Activated naive CD8-positive, alpha-beta T cell treated with anti-CD3 and anti-CD28 coated beads, Interleukin-2, amount 10 ng/mL, durations not matched to agents 7 days and 5 days (primary cell): ENCODE measurements at places on chromosomes 2 and 18.

DNA sequence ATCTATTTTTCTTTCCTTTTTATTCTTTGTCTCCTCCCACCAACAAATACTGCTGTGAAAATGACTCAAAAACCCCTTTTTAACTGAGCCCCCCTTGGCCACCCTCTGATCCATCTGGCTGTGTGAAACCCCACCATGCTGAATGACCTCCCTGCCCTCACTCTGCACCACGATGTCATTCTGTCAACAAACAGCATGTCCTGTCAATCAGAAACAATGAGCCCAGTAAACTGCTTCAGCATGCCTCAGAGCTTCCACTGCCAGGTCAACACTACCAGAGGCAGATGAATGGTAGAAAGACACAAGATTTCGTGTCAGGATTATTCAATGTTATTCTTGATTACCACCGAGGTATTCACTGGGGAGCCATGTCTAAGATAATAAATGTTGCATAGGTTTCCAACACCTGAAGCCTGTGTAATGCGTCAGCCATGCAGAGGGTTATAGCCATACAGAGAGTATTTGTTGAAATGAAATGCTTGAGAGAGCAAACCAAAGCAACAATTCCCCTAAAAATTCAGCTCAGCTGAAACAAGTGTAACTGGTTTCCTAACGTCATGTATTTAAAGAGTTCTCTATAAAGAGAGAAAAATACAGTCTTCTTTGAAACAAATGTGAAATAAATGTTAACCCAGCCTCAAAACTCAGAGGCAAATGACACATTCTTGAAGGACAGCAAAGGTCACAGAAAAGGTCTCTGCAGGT, 76.7 kb downstream of the LRP2 start:
- H3K4me1 ChIP-seq = no peaks in the 10 kb centered on the region
- no peaks in the 10 kb centered on the region for H3K36me3 ChIP-seq
- H3K4me3 ChIP-seq = no peak overlapping the region
- DNase-seq = no peak
- no peak overlapping the region for H3K27ac ChIP-seq

DNA sequence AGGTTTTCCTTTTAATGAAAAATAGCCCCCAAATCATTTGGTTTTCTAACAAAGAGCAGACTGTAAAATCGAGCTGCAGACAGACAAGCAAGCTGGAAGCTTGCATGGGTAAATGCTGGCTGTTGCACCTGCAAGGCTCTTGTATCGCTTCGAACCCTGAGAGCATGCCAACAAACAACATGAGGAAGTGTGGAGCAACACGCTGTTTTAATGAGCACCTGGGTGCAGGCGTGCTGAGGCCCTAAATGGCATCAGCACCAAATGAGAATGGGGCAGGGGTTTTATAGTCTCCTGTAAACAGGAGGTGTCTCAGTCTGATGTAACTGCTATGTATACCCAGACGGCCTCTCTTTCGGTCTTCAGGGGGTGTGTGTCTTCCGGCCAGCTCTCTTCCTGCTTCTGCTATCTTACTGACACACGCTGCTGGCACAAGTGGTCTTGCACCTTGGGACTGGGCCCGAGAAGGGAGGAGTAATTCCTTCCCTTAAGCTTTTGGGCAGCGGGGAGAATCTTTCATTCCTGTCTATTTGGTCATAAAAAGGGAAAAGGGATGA, 31.9 kb upstream of the CDH2 start:
- no peaks in the 10 kb centered on the region for H3K36me3 ChIP-seq
- DNase-seq = no peak
- peaks cover 3% of the 10 kb centered on the region for H3K27me3 ChIP-seq
- H3K4me3 ChIP-seq = no peak overlapping the region
- H3K4me1 ChIP-seq = peaks cover 6% of the 10 kb centered on the region
- H3K27ac ChIP-seq = no peak overlapping the region

GRCh38 chr2:74857725-74858124, 23.8 kb downstream of the HK2 start:
- H3K36me3 ChIP-seq = peaks cover 26% of the 10 kb centered on the region
- H3K27me3 ChIP-seq = no peaks in the 10 kb centered on the region
- DNase-seq = no peak
- H3K4me3 ChIP-seq = no peak overlapping the region

GRCh38 chr18:136433-136832, 21.9 kb upstream of the USP14 start:
- DNase-seq = no peak
- peaks cover 3% of the 10 kb centered on the region for H3K4me1 ChIP-seq
- H3K27me3 ChIP-seq = no peaks in the 10 kb centered on the region
- no peak overlapping the region for H3K4me3 ChIP-seq
- no peak overlapping the region for H3K27ac ChIP-seq

DNA sequence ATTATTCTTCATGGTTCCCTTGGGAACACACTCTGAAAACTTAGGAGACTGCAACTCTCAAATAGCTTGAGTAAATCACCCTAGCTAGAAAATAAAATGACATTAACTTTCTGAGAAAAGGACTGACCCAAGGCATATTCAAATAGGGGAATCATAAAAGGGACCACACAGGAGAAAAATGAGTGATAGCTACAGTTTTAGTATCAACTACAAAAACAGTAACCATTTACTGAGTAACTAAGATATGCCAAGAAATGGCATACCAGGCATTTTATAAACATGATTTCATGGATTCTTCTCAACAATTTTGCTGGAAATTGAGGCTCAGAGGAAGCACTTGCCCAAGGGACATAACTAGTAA, 84.5 kb downstream of the AFF3 start:
- H3K4me3 ChIP-seq = no peak overlapping the region
- H3K36me3 ChIP-seq = no peaks in the 10 kb centered on the region
- no peak overlapping the region for H3K27ac ChIP-seq
- peaks cover 9% of the 10 kb centered on the region for H3K4me1 ChIP-seq
- peaks cover 7% of the 10 kb centered on the region for H3K27me3 ChIP-seq

DNA sequence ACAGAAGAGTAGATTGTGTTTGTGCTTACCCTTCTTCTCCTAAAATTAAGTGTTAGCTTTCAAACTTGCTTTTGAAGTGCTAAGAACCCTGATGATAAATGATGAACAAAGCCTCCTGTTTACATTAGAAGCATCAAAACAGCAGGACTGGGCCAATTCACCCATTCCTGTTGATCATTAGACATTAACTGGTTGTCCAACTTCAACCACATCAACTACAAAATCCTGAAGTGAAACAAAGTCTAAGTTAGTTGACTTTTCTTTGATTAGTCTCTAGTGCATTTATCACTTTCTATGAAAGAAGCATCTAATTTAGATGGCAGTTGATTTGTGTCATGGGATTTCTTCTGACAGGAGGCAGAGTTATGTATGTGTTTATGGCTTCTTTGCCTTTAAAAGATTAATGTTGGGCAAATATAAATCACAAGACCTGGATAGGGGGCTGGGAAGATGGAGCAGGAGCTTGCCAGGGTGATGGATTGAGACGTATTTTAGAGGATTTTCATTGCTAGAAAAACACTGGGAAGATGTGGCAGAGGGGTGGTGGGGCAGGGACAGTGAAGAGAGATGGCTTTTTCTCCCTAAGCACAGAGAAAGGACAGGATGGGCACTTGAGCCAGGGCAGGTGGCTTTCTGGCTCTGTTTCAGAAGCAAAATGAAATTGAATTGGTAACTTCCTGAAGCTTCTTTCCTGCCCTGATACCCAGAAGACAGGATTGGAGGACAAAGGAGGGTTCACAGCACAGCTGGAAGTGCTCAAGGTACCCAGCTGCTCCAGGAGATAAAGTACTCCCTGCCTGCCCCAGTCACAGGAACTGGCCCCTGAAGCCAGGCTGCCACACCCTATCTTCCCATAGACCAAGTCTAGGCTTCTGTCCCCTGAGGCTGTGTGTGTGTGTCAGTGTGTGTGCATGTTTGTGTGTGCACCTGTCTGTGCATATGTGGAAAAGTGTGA, 20.5 kb downstream of the GYPC start:
- no peaks in the 10 kb centered on the region for H3K27me3 ChIP-seq
- no peak overlapping the region for H3K4me3 ChIP-seq
- peaks cover 71% of the 10 kb centered on the region for H3K36me3 ChIP-seq
- H3K4me1 ChIP-seq = peaks cover 16% of the 10 kb centered on the region

DNA sequence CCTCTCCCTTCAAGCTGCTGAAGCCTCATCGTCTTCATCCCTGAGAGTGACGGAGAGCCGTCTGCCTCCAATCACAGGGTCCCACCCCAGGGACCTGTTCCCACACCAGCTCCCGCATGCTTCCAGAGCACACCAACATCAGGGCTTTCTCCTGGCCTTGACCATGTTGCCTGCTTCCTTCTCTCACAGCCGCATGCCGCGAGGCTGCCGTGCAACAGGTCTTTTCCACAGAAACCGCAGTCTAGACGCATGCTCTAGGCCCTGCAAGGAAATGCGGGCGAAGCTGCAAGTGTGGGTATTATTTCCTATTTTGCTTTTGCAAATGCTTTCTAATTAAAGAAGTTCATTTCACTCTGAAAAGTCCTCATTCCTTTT, 277.8 kb downstream of the EIPR1 start:
- no peak for DNase-seq
- peaks cover 8% of the 10 kb centered on the region for H3K4me1 ChIP-seq
- H3K36me3 ChIP-seq = no peaks in the 10 kb centered on the region
- H3K27ac ChIP-seq = no peak overlapping the region
- H3K4me3 ChIP-seq = no peak overlapping the region
- peaks cover 22% of the 10 kb centered on the region for H3K27me3 ChIP-seq

GRCh38 chr2:171530378-171530777, 8.1 kb downstream of the CYBRD1 start:
- no peak overlapping the region for H3K27ac ChIP-seq
- H3K36me3 ChIP-seq = no peaks in the 10 kb centered on the region
- no peak for DNase-seq
- no peaks in the 10 kb centered on the region for H3K4me1 ChIP-seq

DNA sequence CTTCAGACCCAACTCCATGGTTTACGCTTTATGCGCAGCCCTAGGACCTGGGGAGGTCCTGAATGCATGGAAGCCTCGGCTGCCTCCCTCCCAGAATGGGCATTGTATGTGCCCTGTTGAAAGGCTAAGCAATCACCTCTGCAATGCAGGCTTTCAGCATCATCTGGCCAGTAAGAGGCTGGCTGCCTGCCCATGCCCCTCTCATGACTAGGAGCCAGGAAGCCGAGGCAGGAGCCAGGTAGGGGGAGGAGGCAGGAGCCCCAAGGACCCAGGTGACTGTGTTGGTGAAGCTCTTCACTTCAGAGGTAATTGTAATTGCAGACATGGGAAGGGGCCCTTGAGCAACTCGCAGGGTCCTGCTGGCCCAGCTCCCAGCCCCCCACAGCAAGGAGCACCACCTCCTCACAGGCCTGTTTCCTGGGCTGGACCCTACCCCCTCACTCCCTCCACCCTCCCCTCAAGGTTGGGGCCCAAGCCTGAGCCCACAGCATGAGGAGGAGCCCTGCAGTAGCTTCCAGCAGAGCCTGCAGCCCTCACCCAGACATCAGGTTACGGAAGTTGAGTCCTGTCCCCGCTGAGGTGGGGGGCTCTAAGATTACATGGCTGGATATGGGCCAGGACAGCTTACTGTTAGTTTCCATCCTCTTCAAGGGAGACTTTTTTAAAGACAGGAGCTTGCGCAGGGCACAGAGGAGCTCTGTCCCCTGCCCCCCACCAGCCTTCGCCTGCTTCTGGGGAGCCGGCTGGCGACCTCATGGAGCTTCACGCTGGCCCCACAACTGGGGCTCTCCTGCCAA, 21.9 kb downstream of the CRACDL start:
- no peak for DNase-seq
- no peak overlapping the region for H3K4me3 ChIP-seq
- peaks cover 21% of the 10 kb centered on the region for H3K4me1 ChIP-seq
- H3K27me3 ChIP-seq = peaks cover 49% of the 10 kb centered on the region
- H3K27ac ChIP-seq = no peak overlapping the region

DNA sequence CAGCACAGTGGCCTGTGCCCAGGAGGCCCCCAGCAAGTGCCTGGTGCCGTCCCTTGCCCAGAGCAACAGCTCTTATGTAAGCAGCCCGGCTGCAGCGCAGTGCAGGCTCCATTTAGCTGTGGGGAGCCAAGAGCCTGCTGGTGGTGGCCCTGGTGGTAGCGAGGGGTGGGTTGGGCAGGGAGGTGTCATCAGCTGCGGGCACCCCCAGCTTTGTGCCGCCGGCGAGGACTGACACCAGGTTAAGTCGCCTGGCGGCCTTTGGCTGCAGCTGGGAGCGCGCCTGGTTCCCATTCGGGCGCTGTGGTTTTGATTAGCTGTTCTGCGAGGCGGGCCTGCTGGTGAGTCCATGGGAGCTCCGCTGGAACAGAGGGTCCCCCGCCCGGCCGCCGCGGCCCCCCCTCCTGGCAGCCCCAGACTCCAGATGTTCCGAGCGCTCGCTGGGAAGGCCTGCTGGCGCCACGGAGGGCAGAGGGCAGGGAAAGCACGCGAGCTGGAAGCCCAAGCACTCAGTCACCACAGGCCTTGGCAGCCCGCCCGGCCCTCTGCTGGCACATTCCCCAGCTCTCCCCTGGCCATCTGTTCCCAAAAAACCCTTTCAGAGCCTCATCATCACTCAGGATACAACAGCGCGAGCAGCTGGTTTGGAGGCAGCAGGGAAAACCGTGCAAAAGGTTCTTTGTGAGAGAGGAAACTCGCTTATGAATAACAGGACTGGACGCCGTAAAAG, 18.4 kb downstream of the ATOH8 start:
- peaks cover 2% of the 10 kb centered on the region for H3K4me1 ChIP-seq
- H3K36me3 ChIP-seq = no peaks in the 10 kb centered on the region
- peaks cover 41% of the 10 kb centered on the region for H3K27me3 ChIP-seq
- H3K4me3 ChIP-seq = no peak overlapping the region

GRCh38 chr2:133776936-133777573, 208.8 kb upstream of the NCKAP5 start:
- no peaks in the 10 kb centered on the region for H3K27me3 ChIP-seq
- no peak overlapping the region for H3K27ac ChIP-seq
- no peaks in the 10 kb centered on the region for H3K36me3 ChIP-seq

GRCh38 chr2:44825702-44826101, 115.8 kb upstream of the SIX3 start:
- H3K36me3 ChIP-seq = no peaks in the 10 kb centered on the region
- no peak for DNase-seq
- H3K27me3 ChIP-seq = peaks cover 10% of the 10 kb centered on the region
- no peak overlapping the region for H3K4me3 ChIP-seq

DNA sequence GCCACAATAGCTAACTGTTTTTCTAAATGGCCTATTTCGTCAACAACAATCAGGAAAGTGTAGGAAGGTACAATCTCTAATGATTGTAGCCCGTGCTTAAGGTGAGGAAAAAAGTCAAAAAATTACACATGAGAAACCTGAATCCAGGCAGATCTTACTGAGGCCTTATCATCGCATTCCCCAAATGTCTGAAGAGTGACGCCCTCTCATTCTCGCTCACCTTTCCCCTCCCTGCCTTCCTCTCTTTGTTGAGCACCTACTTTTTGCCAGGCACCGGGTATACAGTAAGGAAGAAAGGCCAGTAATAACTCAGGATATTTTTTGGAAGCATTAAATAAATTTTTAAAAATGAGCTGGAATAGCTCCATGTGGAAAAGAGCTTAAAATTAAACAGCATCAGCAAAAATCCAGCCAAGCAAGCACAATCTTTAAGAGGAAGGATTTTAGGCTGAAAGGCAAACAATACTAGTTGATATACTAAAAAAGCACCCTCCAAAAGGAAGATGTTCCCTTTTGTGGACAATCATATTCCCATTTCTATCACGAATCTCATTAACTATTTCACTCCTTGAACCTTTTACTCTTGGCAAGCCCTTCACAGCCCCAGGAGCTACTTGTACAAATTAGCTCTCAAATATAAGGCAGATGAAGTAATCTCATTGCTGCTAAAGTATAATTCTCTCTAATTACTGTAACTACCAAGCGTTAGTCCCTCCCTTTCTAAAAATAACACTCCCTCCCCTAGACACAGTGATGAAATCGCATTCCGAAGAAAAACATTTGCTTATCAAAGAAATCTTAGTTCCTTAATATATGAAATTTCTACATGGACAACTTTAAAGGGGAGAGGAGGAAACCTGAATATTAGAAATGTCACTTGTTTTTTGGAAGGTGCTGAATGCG, 40.0 kb downstream of the STAT1 start:
- no peak for DNase-seq
- no peaks in the 10 kb centered on the region for H3K27me3 ChIP-seq
- peaks cover 68% of the 10 kb centered on the region for H3K36me3 ChIP-seq
- no peak overlapping the region for H3K4me3 ChIP-seq
- H3K4me1 ChIP-seq = peaks cover 31% of the 10 kb centered on the region
